Neural crest cell (in vitro differentiated cells): ENCODE measurements at places on chromosomes 4 and X. TPM values are rescaled to one million over a fixed set of nuclear protein-coding genes. Genes with fewer than 3 reads are reported as not detected.

DNA sequence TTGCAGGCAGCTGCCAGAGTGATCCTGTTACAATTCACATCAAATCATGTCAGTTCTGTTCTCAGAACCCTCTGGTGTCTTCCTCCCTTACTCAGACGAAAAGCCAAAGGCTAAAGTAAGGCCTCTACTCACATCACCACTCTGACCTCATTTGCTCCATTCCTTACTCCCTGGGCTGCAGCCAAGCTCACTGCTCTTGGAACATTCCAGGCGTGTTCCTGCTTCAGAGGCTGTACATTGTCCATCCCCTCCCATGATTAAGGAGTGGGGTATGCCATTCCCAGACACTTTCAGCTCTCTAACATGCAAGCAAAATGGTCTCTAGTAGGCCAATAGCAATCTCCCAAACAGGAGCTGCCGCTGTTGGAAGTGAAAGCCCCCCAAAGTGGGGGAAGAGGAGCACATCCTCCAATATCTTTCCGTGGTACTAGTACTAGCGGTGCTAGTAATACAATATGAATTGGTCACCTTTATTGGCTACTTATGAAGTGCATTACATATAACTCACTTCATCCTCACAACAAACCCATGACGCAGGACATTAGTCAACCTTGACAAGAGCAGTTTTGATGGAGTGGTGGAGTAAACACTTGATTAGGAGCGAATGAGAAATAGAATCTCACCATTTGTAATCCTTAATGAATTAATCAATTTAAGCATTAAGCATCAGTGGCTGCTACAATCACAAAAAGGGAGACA lies 15.0 kb downstream of the GAB3 start:
- DNase-seq = no peak

DNA sequence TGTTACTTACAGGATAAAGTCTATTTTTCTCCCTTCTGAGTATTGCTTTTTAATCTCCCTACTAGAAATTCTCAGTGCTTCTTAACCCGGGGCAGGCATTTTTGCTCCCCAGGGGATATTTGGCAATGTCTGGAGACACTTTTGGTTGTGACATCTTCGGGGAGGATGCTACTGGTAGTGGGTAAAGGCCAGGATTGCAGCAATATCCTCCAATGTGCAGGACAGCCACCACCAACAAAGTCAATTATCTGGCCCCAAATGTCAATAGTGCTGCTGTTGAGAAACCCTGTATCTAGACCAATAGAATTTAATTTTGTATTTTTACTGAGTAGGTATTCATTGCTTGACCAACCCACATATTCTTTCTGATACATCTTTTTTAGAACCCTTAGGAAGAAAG lies 669.5 kb upstream of the MAGEB2 start:
- DNase-seq = no peak

GRCh38 chrX:140298960-140299825 lies 205.7 kb downstream of the SOX3 start:
- no peak for DNase-seq

GRCh38 chr4:41172786-41173185 lies 41.6 kb downstream of the APBB2 start:
- no peak for DNase-seq

GRCh38 chr4:84336964-84337705 lies 162.0 kb downstream of the NKX6-1 start:
- DNase-seq = no peak

- no peak for DNase-seq
These were observed 234.1 kb downstream of the DHRSX start for GRCh38 chrX:2266445-2267349.

DNA sequence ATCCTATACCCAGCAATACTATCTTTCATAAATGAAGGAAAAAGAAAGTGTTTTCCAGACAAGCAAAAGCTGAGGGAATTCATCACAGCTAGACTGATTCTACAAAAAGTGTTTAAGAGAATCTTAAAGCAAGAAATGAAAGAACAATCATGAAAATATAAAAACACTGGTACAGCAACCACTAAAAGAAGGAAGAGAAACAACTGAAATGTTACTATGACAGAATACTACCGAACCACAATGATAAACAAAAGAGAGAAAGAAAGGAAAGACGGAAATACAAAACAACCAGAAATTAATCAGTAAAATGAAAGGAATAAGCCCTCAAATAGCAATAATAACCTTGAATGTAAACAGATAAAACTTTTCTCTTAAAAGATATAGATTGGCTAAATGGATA lies 110.8 kb upstream of the AFF2 start:
- no peak for DNase-seq

GRCh38 chr4:77819404-77819842 lies 255 bp upstream of the CNOT6L start:
- DNase-seq = no peak

GRCh38 chr4:174860588-174860987 lies 31.5 kb upstream of the GLRA3 start:
- no peak for DNase-seq

DNA sequence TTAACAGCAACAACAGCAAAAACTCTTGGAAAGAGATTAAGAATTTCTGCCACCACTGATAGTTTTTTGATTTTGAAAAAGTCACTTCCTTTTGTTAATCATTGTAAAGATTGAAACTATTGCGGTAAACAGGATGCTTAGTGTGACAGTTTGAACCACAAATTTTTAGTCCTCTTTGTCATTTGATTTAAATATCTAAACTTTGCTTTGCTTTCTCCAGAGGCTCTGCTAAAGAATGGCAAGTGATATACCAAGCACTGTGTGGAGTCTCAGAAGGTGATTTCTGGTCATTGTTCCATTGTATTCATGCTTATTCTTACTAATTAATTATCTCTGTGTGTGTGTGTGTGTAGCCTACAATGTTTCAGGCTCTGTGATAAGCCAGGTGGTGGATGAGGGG lies 155.6 kb downstream of the BMPR1B start:
- DNase-seq = no peak

GRCh38 chrX:40687169-40687568 lies 39.8 kb upstream of the CXorf38 start:
- no peak for DNase-seq

DNA sequence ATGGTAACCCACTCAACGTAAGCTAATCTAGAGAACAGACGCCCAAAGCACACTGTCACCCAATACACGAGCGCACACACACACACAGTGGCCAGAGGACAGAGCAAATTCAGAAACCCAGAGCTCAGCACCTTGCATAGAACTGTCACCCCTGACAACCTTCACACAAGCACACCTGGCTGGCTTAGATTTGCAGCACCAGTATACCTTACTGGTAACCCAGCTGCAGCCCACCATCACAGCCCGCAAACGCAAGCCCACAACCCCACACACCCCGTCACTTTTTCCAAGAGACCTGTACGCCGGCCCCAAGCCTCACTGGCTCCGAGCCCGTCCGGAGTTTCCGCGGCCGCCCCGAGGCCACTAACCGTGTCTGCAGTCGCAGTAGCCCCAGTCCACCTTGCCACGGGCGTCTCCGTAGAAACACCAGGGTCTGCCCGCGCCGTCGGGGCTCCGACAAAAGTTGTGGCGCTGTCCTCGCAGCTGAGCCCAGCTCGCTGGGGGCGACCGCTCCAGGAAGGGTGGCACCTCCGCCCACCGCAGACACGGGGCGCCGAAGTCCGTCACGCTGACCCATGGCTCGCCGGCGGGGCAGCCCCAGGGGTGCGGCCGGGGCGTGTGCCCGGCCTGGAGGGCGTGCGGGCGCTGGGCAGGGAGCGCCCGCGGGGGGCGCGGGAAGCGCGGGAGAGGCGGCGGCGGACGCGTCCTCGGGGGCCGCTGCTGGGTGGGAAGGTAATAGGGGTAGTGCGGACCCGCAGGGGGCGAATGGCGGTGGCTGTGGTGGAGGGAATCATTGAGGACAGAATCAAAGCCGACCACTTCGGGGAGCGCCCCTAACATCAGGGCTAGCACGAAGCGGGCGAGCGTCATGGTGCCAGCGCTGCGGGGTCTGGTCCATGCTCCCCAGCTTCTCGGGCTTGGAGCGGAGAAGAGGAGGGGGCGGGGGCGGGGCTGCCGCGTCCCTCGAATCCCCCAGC lies 664 bp downstream of the PRSS12 start:
- DNase-seq = peak; percentile 24

DNA sequence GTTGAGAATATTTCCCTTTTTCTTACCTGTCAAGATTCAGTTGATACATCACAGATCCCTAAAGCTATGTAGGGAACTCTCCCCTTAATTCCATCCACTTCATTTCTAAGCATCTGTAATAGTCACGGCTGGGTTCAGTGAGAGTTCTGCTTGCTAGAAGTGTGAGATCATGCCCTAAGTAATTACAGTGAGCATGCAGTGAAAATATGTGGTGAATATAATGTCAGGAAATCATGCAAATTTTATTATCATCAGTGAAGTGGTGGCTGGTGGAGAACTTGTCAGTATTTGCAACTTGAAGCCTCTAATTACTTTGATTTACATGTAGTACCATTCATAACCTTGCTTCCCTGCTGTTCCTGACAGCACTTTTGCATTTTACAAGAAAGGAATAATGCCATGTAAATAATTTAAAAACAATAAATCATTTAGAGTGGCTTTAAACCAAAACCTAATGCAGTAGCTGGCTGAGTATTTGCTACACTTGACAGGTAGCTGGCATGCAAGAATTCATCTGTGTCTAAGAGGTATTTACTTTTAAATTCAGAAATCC lies 28.3 kb upstream of the CFAP299 start:
- DNase-seq = no peak

- no peak for DNase-seq
These were observed 251.9 kb downstream of the AFAP1 start for GRCh38 chr4:7687796-7688195.

DNA sequence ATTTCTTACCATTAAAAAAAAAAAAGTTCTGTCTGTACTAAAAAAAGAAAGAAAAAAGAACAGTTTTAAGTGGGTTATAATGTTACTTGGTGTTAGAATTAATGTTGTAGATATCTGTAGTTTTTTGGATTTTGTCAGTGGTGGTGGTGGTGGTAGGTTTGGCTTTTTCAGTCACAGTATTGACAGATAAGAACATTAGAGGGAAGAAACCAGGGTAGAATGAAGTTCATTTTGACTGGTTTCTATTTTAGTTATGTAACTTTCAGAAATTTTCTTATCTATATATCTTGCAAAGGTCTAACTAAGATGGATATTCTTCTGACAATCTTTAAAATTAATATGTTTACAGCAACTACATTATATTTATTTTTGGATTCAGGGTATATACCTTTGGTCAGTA lies 105.4 kb downstream of the FBXW7 start:
- no peak for DNase-seq

GRCh38 chr4:72984351-72984750 lies 85.2 kb downstream of the COX18 start:
- DNase-seq = no peak

GRCh38 chr4:144711700-144712456 lies 65.9 kb downstream of the HHIP start:
- no peak for DNase-seq

DNA sequence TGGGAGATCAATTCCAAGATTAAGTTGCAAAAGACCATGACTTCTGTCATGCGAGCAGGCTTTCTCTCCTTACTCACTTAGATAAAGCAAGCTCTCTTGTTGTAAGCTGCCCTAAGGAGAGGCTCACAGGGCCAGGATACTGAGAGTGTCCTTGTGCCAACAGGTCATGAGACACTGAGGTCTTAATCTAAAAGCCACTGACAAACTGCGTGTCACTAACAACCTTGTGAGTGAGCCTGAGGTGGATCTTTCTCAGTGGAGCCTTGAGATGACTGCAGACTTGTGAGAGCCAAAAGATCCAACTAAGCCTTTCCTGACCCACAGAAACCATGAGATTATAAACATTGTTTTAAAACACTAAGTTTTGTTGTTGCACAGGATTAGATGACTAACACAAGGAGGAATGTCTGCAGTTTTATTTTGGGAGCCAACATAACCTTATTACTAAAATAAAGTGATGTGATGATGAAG lies 170.5 kb downstream of the SLC39A8 start:
- DNase-seq = no peak

DNA sequence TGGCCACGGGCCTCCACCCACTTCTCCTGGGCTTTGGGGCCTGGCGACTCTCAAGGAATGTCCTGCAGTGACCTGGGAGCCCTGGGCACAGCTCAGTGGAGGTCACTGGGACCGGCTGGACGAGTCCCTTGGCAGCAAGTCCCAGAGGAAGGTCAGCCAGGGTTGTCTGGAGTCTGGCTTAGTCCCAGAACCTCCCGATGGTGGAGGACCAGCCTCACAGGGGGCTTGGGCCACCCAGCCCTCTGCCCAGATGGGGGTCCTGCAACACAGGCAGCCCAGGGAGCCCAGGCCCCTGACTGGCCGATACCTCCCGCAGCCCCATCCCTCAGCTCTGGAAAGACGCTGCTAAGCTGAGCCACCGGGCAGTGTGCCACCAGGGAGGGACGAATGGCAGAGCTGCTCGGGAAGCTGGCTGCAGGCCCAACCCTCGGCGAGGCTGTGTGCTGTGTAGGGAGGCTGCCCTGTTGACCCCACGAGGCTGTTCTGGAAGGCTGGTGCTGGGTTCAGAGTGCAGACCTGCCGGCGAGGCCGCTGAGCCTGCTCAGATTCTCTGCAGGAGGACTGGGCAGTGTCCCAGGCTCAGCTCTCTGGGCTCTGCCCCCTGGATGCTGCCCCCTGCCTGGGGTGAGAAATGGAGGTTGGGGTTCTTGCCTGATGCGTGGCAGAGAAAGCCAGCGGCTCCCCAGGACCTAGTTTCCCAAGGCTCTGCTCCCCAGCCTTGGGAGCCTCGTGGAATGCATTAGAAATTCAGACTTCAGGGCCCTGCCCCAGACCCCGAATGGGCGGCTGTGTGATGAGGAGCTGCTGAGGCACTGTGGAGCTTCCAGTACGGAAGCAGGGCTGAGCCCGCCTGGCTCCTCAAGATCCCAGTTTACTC lies 61.7 kb downstream of the ADRA2C start:
- no peak for DNase-seq

- peak; percentile 3 for DNase-seq
These were observed 204.6 kb downstream of the PDGFRA start for GRCh38 chr4:54433686-54434085.

DNA sequence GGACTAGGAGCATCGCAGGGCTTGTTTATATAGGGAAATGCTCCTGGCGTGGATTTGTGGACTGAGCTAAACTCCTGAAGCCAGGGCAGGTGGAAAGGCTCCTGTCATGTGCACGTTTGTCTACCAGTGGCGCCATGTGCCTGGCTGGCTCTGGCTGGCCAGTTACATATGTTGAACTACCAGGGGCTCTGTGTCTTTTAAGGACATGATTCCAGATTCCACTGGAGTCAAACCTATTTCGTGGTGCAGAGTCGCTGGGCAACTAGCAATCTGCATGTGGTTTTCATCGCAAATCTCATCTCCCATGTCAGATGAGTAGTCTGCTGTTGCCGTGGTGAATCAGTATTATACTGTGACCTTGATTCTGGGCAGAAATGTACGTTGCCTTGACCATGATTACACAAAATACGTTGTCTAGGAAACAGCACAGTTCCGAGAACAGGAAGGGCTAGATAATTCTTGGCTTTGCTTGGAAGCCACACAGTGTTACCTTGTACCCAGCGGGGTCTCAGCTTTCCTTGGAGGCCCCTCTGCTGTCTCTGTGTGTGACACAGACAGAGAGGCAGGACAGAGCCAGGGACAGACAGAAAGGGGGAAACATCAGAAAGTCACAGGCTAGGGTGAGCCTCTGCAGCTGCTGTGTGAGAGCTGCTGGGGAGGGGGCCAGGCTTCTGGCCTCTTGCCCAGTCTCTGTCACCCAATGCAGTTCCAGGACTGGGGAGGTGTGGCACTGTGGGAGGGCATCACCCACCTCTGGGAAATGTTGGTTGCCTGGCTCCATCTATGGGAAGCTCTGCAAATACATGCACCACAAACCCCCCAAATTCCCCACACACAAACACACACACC lies 19.2 kb downstream of the PNMA6E start:
- DNase-seq = no peak

- no peak for DNase-seq
These were observed 286.8 kb upstream of the KLF3 start for GRCh38 chr4:38377195-38377594.

CXCL11 gene
- total RNA-seq = not detected in 2 replicates

IL2 gene
- total RNA-seq = not detected in 2 replicates

XAGE2 gene
- total RNA-seq = not detected in 2 replicates

TCEAL6 gene
- total RNA-seq = not detected in 2 replicates
